ENCODE measurements at places on chromosomes 4 and X.

DNA sequence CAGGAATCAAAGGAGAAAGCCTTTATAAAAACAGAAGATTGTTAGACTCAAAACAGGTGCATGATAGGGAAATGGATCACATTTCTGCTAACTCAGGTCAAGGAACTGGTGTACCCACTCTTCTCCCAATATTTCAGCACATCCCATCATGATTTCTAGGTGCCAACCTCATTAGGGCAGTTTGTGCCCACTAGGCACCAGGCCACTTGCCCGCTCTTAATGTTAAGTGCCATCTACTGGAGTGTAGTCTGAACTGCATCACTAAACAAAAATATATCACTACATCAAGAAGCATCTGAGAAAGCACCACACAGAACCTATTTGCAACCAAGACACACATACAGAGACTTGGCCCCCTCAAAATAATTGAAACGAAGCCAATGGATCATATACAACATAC is 140.4 kb upstream of the GRID2 start:
- DNase-seq = no peak

DNA sequence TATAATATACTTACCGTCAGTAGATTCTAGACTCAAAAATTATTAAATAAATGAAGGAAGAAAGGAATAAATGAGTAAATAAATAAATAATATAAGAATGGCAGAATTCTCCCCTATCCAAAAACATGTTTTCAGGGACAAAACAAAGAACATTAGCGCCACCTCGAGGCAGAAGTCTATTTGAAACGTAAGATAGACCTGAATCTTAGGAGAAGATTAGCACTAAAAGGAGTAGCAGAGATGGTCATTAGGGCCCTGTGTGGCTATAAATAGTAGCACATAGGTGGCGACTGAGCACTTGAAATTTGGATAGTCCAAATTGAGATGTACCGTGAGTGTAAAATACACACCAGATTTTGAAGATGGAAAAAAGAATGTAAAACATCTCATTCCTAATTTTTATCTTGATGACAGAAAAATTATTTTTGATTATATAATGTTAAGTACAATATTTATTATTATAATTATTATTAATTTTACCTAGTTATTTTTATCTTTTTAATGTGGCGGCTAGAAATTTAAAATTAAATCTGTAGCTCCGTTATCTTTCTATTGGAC is 24.3 kb upstream of the SRD5A3 start:
- DNase-seq = peak; percentile 59

DNA sequence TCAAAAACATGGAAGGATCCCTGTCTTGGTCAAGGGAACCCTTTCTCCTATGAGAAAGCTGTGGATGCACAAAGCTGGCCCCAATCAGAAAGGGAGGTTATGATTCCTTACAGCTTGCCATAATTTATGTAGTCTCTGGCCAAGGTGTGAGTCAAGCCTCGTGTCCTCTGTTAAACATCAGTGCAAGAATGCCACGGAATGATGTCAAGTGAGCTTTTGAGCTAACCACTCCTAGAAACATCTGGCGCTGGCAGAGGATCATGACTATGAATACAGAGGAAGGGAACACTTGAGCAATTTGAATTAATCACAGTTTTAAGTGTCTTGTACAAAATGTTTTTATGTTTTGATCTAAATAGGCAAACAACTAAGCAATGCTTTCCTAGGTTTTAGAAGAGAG is 51.5 kb upstream of the RAP2C start:
- DNase-seq = no peak

- DNase-seq = peak; percentile 26
These were observed 68.0 kb downstream of the YIPF7 start for GRCh38 chr4:44583393-44583792.

- no peak for DNase-seq
These were observed 146.0 kb downstream of the TBL1X start for GRCh38 chrX:9610771-9611392.

- DNase-seq = no peak
These were observed 49.4 kb downstream of the ANXA3 start for GRCh38 chr4:78601013-78601412.

DNA sequence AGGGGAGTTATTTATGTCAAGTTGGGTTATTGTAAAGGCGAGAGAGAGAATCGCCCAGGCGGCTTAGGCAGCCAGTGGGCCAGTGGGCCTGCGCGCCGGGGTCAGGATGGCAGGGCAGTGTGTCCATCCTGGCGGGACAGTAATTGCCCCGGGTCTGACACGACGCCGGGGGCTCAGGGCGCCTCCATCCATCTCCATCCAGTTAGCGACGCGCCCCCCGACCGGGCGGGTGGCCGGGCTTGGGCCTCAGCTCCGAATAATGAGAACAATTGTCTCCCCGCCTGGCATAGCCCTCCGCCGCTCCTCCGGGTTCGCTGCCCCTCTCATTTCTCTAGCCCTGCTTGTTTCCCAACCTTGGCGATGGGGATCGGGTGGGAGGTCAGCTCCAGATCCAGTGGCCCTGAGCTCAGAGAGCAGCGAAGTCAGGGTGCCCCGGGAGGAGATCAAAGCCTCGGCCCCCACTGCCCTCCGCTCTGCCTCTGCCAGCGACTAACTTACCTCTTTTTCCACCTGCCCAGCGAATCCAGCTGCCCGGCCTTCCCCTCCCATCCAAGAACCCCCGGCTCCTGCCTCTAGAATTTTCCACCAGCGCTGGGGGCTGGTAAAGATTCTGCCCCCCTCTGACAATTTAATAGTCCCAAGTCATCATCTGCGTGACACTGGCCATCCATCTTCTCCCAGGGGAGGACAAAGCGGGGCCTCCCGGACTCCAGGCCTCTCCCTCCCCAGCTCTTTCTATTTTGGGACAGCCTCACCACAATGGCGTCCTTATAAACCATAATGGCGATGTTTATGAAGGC is 56.9 kb upstream of the TMEM33 start:
- DNase-seq = peak; percentile 24

DNA sequence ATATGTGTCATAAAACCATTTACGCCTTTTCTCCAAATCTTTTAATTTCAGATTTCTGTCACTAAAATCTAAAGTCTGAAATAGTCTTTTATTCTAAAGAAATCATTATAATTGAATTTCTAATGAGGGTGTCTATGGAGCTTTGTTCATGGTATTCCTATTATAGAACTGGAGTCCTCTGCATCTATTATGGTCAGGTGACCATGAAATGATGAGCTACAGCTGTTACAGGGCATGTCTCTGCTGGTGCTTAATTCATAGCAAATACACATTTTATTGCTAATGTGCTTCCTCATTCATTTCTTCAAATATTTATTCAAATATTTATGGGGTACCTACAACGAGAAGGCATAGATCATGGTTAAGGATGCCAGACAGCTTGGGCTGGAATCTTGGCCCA is 126.1 kb downstream of the NAA11 start:
- DNase-seq = no peak
